ENCODE measurements at places on chromosomes 12 and 14.

GRCh38 chr12:54030889-54031471 is 1.9 kb upstream of the HOXC5 start:
- no peak for DNase-seq

DNA sequence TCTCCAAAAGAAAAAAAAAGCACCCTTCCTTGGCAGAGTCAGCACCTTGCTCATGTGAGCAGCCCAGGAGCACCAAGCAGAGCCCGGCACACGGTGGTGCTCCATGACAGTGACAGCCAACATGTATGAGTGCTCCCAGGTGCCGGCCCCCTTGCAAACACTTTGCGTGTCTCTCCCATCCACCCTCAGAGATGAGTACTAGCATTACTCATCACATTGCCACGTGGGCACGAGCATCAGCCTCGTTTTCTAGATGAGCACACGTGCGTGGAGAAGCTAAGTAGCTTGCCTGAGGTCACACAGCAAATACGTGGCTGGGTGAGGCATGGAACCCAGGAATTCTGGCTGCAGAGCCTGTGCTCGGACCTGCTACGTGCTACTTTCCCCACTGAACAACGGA is 177.9 kb upstream of the PRMT8 start:
- DNase-seq, result no peak

DNA sequence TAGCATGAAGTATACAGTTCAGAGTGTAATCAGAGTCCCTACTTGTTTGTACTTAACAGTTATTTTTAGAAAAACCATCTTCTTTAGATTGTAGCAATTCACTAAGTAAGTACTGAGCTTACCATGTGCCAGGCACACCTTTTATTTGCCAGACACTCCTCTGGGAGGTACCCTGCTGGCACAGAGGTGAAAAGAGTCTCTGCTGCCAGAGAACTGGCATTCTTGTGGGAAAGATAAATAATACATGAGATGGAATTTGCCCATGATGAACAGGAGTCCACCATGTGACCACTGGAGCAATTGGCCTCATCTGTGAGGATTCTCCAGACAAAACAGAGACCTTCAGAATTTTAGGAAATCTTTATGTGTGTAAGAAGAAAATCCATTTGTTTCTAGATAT is 199.3 kb upstream of the SLC16A7 start:
- DNase-seq, result no peak

- no peak for DNase-seq
Observed at GRCh38 chr14:39310051-39310450, 76.3 kb downstream of the MIA2 start.

- DNase-seq, result no peak
Observed at GRCh38 chr12:121990692-121991603, 30.7 kb upstream of the BCL7A start.

GRCh38 chr12:29552994-29553748 is 55.7 kb upstream of the OVCH1 start:
- no peak for DNase-seq

DNA sequence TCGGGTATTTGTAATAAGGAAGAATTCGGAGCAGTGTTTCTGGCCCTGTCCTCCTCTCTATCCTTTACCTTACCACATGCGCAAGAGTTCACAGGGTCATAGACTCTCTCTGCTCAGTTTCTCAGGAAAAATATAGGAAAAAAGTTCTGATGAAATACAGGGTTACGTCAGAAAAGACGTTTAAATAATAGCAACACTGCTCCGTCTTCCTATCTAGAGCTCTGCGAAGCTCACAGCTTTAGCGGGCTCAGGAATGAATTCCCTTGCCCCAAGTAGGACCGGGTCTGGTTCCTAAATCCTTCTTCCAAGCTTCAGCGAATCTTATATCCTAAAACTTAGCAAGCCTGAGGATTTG is 365 bp downstream of the CCDC59 start:
- no peak for DNase-seq

DNA sequence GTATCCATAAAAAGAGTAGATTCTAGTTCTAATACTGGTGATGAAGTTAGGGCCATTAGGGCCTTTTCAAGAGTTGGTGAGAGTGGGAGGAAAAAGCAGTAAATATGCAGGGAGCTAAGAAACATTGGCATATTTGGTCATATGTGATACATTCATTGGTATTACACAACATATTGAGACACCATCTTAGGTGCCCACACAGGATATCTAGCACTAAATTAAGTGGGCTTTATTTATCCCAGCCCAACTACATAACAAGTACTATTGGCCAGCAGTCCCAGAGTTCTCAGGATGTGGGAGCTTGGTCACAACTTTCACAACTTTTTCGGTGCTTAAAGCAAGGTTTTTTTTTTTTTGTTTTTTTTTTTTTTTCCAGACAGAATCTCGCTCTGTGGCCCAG is 2.0 kb upstream of the ING4 start:
- no peak for DNase-seq

GRCh38 chr14:70416338-70416724 is 559 bp downstream of the SYNJ2BP start:
- DNase-seq, result no peak

DNA sequence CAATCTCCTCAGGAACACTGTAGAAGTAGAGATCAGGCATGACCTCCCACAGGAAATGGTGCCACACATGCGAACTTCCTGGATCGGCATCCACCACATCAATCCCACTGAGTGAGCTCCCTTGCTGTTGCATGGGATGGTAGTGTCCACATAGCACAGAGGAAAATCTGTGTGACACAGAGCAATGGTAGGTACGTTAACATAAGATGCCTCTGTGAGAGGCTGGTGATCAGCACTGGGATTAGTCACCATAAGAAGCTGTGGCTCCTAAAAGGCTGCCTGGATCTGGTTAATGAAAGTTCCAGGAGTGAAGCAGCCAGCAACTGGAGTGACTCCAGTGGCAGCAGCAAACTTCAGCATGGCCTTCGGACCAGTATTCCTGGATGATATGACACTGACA is 21.8 kb downstream of the WDHD1 start:
- no peak for DNase-seq

DNA sequence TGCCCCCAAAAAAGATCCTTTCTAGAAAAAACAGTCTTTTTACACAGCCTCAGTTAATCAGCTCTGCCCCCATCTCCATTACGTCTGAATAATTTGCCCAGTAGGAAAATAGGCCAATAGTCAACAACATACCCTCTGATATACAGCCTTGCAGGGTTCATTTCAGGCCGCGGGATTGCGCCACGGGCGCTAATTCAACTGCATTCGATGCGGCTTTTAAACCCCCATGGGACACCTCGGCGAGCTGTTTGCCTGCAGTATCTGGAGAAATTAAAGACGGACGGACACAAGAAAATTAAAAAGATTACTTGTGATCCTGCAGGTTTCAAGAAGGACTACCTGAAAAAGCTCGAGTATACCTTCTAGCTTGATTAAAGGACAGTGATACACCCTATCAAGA is 36.1 kb downstream of the ERP29 start:
- DNase-seq, result no peak

GRCh38 chr14:60599727-60600126 is 49.5 kb downstream of the SIX1 start:
- DNase-seq, result no peak

DNA sequence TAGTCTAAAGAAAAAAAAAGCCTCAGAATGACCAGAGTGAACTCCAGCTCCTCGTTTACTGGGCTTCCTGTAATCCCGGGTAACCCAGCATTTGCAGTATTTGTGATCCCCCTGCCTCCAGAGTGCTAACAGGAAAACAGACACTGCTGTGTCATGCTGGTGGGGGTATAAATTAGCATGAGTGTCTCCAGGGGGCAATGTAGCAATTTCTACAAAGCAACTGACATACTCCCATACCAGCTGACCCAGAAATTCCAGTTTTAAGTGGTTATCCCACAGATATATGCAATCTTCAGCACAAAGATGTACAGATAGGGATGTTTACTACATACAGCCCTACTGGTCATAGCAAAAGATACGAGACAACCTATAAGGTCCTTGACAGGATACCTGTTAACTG is 18.8 kb downstream of the TTC7B start:
- no peak for DNase-seq

- no peak for DNase-seq
Observed at GRCh38 chr12:109595321-109595902, 21.8 kb downstream of the MVK start.

GRCh38 chr12:68176257-68176656 is 16.7 kb upstream of the IFNG start:
- DNase-seq, result no peak

DNA sequence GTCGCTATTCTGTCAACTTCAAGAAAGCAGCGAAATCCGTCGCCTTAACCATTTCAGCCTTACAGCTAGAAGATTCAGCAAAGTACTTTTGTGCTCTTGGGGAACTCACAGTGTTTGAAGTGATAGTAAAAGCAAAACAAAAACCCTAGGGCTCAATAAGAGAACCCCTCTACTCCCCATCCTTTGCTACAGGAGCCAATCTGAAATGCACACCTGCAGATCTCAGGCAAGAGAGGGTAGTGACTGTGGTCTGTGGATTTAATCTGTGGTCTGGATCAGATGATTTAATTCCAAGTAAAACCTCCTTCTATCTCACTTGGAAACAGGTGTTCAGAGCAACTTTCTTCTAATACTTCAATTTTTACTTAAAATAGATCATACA is 422.9 kb upstream of the OR4E1 start:
- no peak for DNase-seq
